Osteocyte (in vitro differentiated cells): ENCODE measurements at places on chromosomes 4 and X. TPM values are rescaled to one million over a fixed set of nuclear protein-coding genes. Genes with fewer than 3 reads are reported as not detected.

DNA sequence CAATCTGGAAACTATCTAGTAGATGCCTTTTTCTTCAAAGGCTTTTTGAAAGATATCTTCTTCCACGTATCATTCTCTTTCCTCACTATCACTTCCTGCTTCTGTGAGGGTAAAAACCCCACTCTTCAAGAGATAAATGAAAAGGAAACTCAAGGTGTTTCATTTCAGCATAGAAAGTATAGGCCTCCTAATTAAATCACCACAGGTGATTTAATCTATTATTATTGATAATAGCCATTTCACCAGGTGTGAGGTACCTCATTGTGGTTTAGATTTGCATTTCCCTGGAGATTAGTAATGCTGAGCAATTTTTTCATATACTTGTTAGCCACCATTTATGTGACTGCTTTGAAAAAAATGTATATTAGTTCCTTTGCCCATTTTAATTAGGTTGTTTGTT lies 92.0 kb upstream of the EMCN start:
- H3K36me3 ChIP-seq: no peaks in the 10 kb centered on the region
- H3K27me3 ChIP-seq: peaks cover 12% of the 10 kb centered on the region
- no peak overlapping the region for H3K4me3 ChIP-seq
- H3K4me1 ChIP-seq: no peaks in the 10 kb centered on the region

The IL2 gene
- total RNA-seq: not detected in 2 replicates

The FANCB gene
- 2.9 and 4.2 TPM in 2 replicates for total RNA-seq

The MAGEA2B gene
- not detected in 2 replicates for total RNA-seq

DNA sequence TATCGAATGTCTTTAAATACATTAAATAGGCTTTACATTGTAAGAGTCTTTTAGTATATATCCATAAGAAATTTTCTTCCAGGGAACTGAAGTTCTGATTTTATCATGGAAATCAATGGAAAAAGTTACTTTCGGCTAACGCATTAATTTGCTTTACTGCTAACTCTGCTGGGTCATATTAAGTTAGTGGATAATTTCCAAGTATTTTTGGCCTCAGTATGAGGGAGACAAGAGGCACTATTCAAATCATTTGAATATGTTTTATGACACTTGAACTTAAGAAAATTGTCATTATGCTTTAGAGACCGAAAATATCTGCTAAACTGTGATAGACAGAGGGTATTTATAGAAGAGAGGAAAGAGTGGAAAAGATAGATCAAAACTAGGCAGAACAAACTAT lies 237.5 kb downstream of the PCDH7 start:
- DNase-seq: no peak
- H3K27ac ChIP-seq: no peak overlapping the region
- H3K36me3 ChIP-seq: peaks cover 8% of the 10 kb centered on the region
- no peak overlapping the region for H3K4me3 ChIP-seq
- H3K4me1 ChIP-seq: peaks cover 9% of the 10 kb centered on the region

DNA sequence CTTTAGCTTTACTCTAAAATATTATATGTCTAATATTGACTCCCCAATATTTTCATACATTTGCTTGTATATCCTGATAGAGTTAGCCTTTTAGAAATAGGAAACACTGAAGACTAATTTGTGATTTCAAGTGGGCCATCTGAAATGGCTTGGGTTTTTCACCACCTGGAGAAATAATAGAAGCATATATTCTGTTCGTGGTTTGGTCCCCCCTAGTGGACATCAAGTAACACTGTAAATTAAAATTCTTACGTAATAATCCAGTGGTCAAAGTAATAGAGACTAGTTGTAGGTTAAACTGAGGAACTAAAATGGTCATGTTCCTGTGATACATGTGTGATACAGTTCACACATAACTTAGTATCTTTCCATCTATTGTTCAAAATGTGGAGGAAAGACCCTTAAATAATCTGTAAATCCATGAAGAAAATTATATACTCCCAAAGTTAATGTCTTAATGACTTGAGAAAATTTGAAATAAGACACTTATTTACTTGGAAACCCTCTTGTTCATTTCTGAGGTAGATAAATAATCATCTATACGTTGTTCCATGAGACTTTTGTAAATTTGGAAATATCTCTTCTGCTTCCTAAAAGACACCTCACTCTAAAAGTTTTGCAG lies 79.8 kb upstream of the SMARCAD1 start:
- no peaks in the 10 kb centered on the region for H3K4me1 ChIP-seq
- no peak for DNase-seq
- no peak overlapping the region for H3K4me3 ChIP-seq
- no peaks in the 10 kb centered on the region for H3K36me3 ChIP-seq
- no peak overlapping the region for H3K27ac ChIP-seq
